ENCODE measurements at places on chromosomes 5 and 9. TPM values are rescaled to one million over a fixed set of nuclear protein-coding genes. Genes with fewer than 3 reads are reported as not detected.

GRCh38 chr9:79431019-79431679, 140.6 kb upstream of the TLE4 start:
- no peak for DNase-seq

DNA sequence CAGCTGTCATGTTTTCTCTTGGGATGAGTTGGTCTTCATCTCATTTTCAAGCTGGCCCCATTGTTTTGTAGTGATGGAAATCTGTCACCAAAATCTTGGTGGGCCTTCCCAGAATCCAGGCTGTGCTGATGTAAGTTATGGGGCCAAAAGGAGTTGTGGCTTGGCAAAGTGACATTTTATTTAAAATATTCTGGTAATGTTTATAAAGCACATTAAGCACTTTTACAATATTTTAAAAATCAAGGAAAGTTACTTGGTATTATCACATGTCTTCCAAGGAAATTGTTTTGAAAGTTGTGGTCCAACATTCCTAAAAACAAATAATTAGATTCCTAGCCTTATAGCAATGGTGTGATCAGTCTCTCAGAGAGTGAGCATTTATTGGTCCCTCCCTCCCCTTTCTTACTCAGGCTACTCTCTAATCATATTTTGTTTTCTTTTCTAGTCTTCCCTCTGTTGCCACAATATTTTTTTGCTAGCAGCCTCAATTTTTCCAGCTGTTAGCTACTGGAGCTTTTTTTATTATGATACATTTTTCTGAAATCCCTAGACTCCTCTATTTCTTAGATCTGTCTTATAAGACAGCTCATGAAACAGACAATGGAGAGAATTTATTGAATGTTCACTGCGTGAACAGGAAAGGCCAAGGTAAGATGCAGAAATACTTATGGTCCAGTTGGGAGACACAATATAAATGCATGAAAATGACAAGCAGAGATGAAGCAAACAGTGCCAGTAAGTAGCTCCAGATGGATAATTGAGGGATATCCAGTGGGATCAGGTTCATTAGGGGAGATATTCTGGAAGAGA, 408.1 kb upstream of the ZNF608 start:
- peak; percentile 79 for DNase-seq

GRCh38 chr9:122143876-122144405, 15.6 kb downstream of the NDUFA8 start:
- no peak for DNase-seq

DNA sequence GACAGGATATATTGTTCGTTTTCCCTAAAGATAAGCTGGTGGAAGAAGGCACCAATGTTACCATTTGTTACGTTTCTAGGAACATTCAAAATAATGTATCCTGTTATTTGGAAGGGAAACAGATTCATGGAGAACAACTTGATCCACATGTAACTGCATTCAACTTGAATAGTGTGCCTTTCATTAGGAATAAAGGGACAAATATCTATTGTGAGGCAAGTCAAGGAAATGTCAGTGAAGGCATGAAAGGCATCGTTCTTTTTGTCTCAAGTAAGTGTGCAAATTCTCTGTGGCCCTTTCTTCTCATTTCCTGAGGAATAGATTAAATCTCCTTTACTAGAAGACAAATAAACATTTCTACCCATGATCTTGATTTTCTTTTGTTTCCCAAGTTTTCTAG, 38.0 kb downstream of the OSMR start:
- DNase-seq, result no peak

GRCh38 chr5:66813306-66813705, 217.1 kb downstream of the MAST4 start:
- DNase-seq, result no peak

DNA sequence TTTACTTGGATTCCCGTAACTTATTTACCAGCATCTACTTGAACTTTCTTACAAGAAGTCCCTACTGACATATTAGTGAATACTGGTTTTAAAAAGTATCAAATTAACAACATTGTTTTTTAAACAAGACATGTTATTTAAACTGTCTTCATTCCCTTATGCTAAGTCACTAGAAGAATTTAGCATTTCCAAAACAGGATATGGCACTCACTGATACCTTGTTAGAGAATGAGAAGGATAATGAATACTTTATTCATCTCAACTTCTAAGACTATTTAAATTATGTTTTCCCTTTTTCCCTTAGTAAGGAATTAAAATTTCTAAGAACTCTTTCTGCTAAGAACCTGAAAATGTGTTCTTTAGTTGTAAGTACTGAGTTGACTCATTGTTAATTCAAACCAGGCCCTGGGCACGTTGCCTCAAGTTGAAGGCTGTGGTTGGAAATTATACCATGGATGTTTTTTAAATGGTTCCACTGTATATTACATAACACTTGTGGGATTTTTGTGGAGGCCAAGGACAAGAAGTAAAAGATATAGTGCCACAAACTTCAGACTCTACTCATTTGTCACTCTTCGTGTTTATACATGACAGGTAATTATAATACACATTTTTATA, 219.0 kb upstream of the EDIL3 start:
- no peak for DNase-seq

DNA sequence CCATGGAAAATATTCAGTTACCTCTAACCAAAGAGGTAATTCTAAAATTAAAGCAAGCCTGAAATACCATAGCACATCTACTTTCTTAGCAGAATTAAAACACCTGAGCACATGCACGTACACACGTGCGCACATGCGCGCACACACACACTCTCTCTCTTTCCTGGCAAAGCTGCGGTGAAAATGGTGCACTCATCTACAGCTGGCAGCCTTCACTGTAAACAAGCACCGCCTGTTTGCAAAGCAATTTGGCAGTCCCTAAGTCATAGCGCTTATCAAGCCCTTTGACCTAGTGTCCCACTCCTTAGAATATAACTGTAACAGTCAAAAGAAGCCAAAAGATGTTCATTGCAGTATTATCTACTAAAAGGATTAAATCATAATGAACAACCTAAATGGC, 278.7 kb downstream of the DENND1A start:
- DNase-seq, result no peak

GRCh38 chr5:172414531-172415361, 39.6 kb downstream of the SH3PXD2B start:
- no peak for DNase-seq

- no peak for DNase-seq
Observed at GRCh38 chr9:118439441-118439840, 735.2 kb downstream of the TLR4 start.

DNA sequence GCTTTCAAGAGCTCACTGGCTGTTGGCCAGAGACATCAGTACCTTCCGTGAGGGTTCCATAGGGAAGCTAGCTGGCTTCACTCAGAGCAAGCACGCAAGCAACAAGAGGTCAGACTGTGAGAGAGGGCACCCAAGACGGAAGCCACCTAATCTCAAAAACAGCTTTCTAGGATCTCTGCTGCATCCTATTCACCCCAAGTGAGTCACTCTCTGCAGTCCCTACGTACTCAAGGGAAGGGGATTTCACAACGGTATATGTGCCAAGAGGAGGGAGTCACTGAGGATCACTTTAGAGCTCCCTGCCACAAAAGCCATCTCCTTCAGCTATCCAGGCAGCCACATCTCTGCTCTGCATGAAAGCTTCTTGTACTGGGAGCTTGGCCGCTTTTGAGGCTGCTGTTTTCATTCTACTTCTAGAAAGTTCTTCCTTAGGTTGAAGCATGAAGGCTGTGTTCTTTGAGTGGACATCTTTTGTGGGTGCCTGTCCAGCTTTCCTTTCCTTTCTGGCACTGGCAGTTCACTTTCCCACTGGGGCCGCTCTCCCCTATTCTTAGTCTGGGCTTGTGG, 249.5 kb downstream of the MAN2A1 start:
- no peak for DNase-seq

GRCh38 chr5:111742177-111742994, 14.6 kb downstream of the NREP start:
- peak; percentile 39 for DNase-seq

- DNase-seq, result no peak
Observed at GRCh38 chr5:33470544-33470943, 29.8 kb downstream of the TARS1 start.

- DNase-seq, result no peak
Observed at GRCh38 chr5:9534881-9535517, 10.9 kb downstream of the SEMA5A start.

DNA sequence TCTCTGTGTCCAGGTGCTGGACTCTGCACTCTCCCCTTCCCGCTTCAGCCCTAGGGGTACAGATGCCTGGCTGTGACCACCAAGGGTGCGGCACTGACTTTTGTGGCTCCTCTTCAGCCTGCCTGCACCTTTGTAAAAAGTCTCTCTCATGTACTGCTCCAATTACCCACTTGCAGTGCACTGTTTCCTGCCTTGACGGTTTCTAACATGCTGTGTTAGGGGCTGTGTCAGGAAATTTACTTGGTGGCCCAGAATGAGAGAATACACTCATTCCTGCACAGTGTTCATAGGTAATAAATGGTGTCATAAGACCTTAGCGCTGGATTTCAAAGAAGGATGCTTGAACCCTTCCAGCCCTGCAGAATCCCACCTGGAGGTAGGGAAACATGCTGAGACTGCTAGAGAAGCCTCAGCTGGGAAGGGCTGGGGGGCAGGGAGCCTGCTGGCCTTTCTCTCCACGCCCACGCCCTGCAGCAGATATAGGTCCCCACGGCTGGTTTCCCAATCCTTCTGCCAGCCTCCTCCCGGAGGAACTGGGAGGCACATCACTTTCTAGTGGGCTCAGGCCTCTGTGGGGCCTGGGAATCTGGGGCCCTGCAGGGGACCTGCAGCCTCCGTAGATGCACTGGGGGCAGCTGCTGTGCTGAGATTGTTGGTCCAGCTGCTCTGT, 17.6 kb upstream of the HRH2 start:
- no peak for DNase-seq

Gene IRX1
- total RNA-seq, result not detected

Gene CDC42SE2
- total RNA-seq, result 66.2 TPM

Gene PAM
- total RNA-seq, result 598 TPM

Gene RUFY1
- total RNA-seq, result 38.4 TPM

Gene ACTBL2
- not detected for total RNA-seq

Gene SMIM32
- not detected for total RNA-seq

Gene HTR4
- not detected for total RNA-seq

Gene SNCAIP
- not detected for total RNA-seq

Gene FKTN
- 21.2 TPM for total RNA-seq

Gene IARS1
- 186 TPM for total RNA-seq

Gene GABRA1
- not detected for total RNA-seq

Gene SLC45A2
- total RNA-seq, result not detected

Gene GPR150
- not detected for total RNA-seq

Measured in SJSA1 (cell line).